ENCODE measurements at places on chromosomes 12 and 14. TPM values are rescaled to one million over a fixed set of nuclear protein-coding genes. Genes with fewer than 3 reads are reported as not detected.

The ESRRB gene
- total RNA-seq: 8.0 TPM

The ZNF385A gene
- total RNA-seq: 30.4 TPM

The CCDC196 gene
- total RNA-seq: not detected

The PLEKHD1 gene
- 0.21 TPM for total RNA-seq

The SNRNP35 gene
- total RNA-seq: 26.4 TPM

The CNTN1 gene
- 35.4 TPM for total RNA-seq

The MYF5 gene
- 48.5 TPM for total RNA-seq

The CMA1 gene
- total RNA-seq: not detected

DNA sequence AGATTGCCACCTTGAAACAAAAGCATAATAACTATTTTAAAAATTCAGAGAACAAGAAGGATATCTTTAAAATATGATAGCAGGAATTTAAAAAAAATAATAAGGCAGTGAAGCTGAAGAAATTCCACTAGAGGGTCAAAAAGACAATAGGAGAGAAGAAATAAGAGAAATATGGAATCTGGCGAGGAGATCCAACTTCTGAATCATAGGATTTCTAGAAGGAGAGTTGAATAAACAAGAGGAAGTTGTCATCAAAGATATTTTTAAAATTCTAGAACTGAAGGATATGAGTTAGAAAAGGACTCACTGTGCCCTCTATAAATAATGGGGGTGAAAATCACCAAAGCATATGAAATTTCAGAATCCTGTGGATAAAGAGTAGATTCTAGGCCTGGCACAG lies 26.8 kb upstream of the TOMM20L start:
- DNase-seq: no peak

DNA sequence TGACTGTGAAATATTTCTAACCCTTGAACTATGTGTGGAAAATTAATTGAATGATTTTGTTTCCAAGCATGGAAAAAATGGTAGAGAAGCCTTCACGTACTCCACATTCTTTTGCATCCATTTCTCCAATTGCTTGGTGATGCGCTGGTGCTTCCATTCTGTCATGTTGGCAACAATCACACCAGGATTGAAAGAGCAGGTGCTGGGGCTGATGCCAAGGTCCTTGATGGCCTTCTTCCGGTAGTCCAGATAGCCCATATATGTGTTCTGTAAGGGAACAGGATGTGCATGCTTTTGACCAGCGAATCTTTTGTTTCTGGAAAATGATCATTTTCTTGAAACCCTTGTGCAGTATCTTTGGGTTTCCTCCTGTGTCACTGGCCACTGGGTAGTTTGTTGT lies 28.6 kb downstream of the TDG start:
- peak; percentile 77 for DNase-seq

- no peak for DNase-seq
Measured at GRCh38 chr12:106174876-106175275, 36.1 kb upstream of the NUAK1 start.

DNA sequence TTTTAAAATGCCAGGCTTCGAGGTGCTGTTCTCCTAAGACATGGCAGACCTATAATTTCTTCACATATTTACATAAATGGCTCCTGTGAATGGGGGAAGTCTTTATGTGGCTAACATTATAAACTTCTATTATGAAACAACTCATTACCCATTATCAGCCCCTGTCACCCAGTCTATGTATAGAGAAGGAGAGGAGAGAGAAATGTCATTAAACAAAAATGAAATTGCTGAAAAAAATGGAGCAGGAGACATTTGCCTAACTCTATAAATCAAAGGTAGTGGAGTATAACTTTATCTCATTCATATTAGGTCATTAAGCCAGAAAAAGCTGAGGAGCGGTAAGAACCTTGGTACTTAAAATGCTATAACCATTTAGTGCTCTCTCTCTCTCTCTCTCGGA lies 71.9 kb upstream of the KRR1 start:
- DNase-seq: no peak

DNA sequence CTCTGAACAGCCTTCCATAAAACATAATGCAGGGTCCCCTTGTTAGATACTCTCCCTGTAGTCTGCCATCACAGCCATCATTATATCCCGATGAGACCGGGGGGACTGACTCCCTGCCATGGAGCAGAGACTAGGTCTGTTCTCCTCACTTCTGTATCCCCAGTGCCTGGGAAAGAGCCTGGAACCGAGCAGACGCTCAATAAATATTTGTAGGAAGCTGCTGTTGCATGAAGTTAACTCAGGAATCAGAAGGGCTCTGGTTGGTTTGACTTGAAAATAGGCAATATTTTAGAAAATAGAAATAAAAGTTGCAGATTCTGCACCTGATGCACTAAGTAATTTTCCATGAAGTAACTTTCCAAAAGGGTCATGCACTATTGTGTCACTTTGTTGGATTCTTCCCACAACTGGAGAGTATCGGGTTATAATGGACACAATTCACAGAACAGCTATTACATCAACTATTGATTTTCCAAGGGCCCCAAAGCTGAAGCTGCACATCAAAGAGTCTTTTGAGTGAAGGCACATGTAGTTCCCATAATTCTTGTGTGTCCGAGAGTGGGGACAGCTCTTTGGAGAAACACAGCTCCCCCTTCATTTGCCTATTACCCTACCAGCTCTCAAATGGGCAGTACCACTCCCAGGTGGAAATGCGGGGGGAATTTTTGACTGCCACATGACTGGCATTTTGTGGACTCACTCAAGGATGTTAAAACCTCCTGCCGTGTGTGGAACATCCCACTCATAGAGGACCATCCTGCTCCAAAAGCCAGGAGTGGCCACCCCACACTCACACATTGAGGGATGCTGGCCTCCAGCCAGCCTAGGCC lies 18.8 kb downstream of the CLMN start:
- DNase-seq: no peak

DNA sequence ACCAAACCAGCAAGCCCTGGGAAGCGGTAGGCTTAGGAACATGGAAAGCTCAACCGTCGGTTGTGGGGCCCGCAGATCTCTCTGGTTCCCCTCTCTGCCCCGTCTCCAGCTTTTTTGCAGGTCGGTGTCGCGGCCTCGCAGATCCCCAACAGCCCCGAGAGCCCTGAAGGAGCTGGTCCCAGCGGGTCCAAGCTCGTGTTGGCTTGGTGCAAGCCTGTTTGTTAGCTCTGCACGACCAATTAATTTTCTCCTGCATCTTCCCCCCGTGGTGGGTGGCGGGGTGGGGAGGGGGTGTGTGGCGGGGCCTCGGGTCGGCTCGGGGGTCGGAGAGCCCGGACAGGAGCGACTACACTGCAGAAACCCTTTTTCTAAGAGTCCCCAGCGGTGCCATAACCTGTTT lies 449 bp upstream of the SLC24A4 start:
- no peak for DNase-seq

- DNase-seq: peak; percentile 39
Measured at GRCh38 chr12:45732250-45732649, 2.7 kb downstream of the ARID2 start.

- no peak for DNase-seq
Measured at GRCh38 chr12:91333966-91334365, 151.3 kb upstream of the DCN start.

GRCh38 chr12:115451780-115452736 lies 768.1 kb upstream of the TBX3 start:
- peak; percentile 69 for DNase-seq

DNA sequence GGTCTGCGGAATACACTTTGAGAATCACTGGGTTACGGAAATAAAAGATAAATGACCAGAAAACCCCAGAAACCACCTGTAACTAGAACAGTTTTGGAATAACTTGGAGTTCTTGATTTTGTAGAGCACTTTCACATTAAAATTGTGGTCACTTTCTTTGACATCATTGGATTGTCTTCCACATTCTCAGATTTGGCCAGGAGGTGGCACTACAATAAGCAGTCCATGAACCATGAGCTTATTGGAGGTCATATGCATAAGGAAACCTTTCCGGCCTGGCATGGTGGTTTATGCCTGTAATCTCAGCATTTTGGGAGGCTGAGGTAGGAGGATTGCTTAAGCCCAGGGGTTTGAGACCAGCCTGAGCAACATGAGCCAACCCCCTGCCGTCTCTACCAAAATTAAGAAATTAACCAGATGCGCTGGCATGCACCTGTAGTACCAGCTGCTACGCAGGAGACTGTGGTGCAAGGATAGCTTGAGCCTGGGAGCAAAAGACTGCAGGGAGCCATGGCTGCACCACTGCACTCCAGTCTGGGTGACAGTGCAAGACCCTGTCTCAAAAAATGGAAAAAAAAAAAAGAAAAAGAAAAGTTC lies 107.7 kb upstream of the CAND1 start:
- DNase-seq: peak; percentile 18

GRCh38 chr12:85807730-85808129 lies 28.5 kb downstream of the RASSF9 start:
- no peak for DNase-seq

GRCh38 chr14:103711516-103712431 lies 3.5 kb downstream of the XRCC3 start:
- no peak for DNase-seq

DNA sequence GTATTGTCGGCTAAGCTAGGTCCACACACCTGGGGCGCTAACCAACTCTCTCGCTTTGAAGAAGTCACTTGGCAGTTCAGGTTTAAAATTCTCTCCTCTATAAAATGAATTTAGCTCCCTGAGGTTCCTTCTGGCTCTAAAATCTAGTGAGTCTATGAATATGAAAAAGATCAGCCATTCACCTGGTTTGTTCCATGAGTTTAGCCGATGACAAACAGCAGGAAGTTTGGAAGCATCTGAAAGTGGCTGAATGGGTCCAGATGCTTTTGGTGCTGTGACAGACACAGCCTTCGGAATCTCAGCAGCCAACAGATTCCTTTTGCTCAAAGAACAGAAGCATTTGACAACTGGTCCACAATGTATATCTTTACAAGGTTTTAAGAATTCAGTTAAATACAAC lies 73.4 kb upstream of the FOXN3 start:
- DNase-seq: peak; percentile 64

DNA sequence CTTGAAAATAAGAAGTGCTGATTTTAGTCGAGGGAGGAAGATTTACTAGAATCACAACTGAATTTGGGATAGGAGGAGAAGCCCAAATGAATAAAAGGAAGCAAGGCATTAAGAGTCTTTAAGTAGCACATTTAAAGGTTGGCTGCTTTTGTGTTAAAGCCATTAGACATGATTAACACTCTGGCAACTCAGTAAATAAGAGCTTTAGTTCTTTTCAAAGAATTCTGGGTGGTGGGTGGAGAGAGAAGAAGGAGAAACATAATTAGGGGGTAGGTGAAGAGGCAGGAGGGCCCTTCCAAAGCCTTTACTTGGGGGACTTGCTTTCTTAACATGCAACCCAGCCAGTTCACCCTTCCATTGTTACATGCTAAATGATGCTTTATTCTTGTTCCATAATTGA lies 284.6 kb upstream of the SEL1L start:
- DNase-seq: no peak

DNA sequence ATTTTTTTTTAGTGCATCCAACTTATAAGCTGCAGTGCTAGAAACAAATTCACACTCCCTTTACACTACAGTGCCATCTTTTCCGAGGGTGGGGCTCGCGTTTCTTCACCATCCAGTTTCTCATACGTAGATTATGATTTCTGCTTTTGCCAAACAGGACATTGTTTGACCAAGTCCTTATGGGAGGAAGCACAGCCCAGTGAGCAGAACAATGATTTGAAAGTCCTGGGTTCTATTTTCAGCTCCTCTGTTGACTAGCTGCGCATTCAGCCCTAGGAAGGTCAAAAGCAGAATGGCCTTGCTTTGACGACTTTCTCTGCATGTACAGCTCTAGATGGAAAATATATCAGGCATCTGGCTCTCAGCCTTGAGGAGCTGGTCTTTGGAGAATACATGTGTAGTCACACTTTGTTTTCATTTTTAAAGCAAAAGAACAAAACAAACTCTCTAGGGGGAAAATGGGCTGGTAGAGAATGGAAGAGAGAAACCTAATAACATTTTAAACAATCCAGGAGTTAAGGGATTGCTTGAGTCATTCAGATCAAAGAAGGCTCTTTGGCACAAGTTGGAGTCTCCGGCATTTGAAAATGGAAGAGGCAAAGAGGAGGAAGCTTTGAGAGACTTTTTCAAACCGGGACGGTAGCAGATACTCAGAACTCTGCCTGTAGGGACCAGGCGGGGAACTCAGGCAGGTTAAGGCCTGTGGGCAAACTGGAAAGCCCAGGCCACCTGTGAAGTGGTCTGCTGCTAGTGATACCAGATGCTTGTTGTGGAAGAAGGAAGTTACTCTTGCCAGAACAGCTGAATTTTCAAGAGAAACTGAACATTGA lies 257.3 kb upstream of the PLEKHG7 start:
- peak; percentile 55 for DNase-seq

- no peak for DNase-seq
Measured at GRCh38 chr12:53856132-53856531, 82.5 kb upstream of the HOXC13 start.

- DNase-seq: no peak
Measured at GRCh38 chr12:54051026-54051842, 2.4 kb upstream of the HOXC4 start.

- peak; percentile 84 for DNase-seq
Measured at GRCh38 chr12:65510584-65511050, 232.1 kb downstream of the MSRB3 start.

DNA sequence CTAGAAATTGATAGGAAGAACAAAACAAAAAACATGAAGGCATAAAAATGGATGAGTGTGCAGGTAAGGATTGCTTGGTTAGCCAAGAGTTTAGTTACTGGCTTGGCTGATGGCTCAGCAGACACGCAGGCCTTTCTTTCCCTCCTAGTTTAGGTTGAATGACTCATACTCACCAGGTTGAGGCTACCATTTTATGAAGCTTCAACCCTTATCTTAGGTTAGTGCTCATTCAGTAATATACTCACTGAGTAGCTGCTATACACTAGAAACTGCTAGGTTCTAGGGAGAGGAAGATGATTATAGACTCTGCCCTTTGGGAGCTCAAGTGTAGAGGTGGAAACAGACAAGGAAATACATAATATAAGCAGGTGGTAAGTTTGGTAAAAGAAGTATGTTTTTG lies 6.0 kb downstream of the P3H3 start:
- no peak for DNase-seq

DNA sequence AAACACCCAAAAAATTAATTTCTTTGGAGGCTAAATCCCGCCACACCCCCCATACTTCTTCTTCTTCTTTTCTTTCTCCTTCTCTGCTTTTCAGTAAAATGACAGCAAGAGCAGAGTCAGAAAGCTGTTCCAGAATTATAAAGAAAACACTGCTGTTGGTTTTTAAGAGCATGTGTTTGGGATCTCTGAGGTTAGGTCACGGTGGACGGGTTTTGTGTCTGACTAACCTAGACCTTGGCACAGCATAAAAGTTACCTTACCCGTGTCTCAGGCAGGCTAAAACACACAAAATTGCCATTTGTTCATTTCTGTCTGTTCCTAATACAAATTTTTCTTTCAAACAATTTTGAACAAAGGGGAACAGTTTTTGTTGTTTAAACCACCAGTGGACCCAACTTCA lies 540.8 kb downstream of the NRXN3 start:
- DNase-seq: no peak

- DNase-seq: peak; percentile 60
Measured at GRCh38 chr14:71321574-71322315, 414.5 kb downstream of the PCNX1 start.

Measured in tongue (tissue), 3 donors.